ENCODE measurements at places on chromosomes 16 and 17.
A peak's percentile ranks its signal among the peaks of the same experiment; 100 is the strongest.

- no peak for DNase-seq
Measured at GRCh38 chr16:27197004-27197403, 6.3 kb upstream of the KDM8 start.

DNA sequence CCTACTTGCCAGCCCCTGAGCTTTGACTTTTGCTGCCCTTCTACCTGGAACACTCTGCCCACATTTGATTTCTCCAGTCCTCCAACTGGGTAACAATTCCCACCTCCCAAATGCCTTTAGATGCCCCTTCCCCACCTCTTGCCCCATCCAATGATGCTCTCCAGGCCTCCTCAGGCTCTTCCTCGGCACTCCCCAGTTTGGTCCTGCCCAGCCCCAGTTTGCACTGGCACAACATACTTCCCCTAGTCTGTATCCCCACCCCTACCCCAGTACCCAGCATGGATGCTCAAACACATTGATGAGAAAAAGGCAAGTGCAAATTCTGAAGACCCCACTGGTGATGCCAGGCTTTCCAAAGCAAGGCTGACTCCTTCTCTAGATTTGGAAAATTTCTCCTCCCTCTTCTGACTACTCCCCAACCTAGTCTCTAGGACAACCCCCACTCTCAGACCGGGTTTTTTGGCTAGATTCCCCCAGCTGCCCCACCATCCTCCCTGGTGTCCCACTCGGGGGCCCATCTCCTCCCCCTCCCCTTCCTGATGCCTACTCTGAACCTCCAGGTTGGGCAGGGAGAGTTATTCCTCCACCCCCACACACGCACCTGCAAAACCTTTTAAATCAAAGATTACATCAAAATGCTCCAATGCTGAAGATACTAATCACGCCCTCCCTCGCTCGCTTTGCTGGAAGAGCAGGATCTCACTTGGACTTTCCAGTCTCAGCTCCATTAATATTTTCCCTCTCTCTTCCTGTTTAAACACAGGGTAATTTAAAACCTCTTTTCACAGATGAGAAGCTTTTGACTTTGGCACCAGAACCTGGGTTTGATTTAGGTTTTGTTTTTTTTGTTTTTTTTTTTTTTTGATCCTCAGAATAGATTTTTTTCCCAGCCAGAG lies 94.9 kb downstream of the TMEM132E start:
- no peak for DNase-seq

DNA sequence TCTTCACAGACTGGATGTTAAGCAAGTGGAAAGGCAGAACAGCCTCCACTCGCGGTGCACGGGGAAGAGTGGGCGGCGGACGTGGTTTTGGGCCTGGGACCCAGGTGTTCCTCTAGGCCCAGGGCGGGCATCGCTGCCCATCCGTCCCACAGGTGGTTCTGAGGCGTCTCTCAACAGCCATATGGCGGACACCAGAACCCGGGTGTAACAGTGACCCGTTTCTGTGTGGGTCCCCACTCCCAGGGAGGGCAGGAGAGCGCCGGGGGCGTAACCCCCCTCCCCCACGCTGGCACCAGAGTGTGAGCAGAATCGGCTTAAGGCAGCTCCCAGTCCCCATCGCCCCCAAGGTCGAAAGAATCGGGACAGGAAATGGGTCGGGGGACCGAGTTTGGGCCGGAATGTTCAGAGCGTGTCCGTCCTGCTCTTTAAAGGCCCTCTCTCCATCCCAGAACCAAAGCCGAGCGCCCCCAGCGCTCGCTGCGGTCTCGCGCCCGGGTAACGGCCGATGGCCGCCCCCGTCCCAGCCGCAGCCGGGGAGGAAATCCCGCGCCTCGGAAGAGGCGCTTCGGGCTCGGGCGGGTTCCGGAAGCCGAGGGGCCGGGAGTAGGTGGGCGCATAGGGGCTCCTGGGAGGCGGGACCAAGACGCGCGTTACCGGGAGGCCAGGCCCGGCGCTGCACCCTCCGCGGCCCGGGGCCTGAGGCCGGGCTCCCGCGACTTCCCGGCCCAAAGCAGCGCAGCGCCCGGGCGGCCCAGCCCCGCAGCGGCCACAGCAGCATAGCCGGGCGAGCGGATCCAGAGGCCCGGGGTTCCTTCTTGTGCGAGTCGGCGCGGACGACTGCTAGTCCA lies at the start of gene TK2:
Gene TK2, minus strand, starts transcription at position 839 of the 848 bp plus-strand sequence. Its CDS starts 61 bp downstream, at position 778.
- peak; percentile 77 for DNase-seq

DNA sequence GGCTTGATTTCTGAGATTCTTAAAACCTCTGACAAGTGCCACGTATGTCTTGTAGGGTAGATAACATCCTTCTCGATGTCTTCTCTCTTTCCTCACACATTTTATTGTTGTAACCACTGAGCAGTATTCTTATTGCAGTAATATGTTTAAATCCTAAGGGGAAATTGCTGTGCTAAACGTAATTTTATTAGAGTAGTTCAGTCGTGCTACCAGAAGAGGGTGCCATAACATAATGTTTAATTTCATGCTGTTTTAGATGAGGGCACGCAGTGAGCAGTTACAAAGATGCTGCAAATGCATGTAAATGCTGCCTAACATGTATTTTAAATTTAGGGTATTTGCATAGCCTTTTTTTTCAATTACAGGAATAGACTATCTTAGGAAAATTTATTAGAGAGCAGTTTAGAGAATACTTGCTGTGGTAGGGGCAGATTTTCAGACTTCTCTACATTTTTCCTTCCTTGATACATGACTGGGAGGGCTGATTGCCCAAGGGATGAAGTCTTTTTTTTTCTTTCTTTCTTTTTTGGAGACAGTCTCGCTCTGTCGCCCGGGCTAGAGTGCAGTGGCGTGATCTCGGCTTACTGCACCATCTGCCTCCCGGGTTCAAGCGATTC lies 51.7 kb downstream of the GAN start:
- peak; percentile 41 for DNase-seq

DNA sequence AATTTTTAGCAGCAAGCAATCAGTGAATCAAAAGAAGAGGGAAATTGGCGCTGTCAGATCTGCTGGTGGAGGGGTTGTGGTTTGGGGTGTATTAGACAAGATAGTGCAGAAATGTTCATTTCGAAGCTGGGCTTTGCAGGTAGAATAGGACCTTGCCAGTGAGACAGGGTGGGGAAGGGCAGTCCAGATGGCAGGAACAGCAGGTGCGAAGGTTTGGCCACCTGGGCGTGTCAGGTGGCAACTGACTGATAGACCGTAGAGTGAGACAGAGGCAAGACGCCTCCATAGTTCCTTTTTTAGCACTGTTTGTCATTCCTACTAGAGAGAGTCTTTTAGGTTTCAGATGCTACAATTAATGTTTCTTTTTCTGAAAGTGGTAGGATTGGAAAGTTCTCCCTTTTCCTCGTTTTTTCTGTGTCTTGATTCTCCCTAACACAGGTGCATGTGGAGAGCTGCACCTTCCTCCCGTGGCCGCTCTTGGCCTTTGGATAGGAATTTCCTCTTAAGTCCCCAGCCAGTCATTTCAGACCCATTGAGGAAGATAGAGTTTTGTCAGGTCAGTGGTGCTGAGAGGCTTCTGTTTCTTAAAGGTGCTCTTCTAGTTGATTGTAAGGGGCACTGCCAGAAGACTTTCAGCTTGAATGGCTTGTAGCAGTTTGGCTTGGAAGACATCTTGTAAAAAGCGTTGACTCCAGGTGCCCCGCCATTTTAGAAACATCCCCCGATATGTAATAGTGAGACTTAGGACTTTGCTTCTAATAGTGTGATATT lies 315.6 kb downstream of the SNX29 start:
- no peak for DNase-seq

GRCh38 chr16:85611194-85611443 lies 2.0 kb upstream of the GSE1 start:
- no peak for DNase-seq

DNA sequence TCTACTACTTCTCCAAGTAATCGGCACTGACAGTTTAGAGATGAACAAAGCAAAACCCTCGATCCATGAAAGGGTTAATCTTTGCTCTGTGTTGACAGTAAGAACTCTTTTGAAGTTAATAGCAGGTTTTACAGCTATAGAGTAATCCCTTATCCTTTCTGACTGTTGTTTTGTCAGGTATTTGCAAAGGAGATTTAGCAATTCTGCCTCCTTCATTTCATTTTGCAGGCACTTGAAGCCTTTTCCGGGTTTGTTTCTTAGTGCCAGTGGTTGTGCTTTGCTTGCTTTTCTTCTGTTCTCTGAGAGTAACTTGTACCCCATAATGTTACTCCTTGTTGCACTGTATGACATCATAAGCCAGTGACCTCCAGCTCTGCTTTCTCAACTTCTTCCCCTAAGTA lies 64.5 kb downstream of the TANGO6 start:
- DNase-seq: no peak

GRCh38 chr16:82641336-82641984 lies 14.7 kb downstream of the CDH13 start:
- peak; percentile 53 for DNase-seq

DNA sequence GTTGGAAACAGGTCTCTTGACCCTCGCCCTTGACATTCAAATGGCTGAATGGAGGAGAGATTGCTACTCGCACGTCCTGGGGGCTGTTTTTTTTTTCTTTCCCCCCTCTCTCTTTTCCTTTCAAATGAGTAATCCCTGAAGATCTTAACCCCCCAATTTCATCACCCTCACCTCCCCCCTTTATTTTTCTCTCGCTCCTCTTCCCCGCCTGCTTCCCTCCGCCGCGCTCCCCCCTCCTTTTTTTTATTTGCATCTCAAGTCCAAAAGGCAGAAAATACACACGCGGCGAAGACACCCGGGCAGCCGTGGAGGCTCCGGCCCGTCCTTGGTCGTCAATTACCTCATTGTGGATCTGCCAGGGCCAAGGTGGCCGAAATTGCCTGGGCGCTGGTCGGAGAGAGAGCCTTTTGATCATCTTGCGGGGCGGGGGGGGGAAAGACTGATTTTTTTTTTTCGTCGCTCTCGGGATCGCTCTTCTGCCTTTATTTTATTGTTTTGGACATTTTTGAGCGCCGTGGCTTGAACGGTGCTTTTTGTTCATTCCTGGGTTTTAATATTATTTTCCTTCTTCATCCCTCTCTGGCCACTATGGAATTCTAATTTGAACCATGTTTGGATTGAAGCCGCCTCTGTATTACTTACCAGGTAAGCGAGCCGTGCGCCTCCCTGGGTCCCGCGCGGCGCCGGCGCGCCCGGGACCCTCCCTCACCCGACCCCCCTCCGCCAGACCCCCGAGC lies 57.2 kb upstream of the GSE1 start:
- DNase-seq: peak; percentile 79

- DNase-seq: peak; percentile 96
Measured at GRCh38 chr17:9228408-9229159, 207.3 kb downstream of the NTN1 start.

- peak; percentile 74 for DNase-seq
Measured at GRCh38 chr16:85114909-85115567, 2.8 kb upstream of the CIBAR2 start.

DNA sequence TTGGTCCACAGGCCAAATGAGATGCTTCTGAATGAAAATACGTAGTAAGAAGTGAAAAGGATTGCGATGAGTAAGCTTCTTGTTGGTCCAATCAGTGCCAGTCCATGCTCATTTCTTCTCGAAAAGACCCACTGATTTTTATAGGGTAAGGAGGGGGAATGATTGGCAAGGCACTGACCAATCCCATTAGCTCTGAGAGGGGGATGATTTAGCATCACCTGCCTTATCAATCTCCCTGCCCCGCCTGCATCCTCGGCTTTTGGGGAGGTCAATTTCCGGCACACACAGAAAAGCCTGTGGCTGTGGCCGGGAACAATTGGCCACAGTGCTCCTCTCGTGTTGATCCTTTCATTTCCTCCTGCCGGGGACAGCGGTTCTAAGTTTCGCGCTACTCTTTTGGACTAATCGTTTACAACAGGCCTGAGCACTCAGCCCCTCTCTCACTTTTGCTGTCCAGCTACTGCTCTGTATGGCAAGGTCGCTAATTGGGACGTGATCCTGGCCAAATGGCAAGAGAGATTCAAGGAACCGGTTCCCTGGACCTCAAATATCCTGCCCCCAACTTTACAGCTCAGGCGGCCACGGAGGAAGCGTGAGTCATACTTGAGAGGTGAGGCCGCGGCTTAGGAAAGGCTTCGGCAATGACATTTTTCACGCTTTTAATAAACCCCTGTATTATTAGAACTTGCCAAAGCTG lies 43.1 kb downstream of the TBX4 start:
- DNase-seq: peak; percentile 16

GRCh38 chr16:57091200-57091974 lies 996 bp upstream of the CPNE2 start:
- peak; percentile 56 for DNase-seq

DNA sequence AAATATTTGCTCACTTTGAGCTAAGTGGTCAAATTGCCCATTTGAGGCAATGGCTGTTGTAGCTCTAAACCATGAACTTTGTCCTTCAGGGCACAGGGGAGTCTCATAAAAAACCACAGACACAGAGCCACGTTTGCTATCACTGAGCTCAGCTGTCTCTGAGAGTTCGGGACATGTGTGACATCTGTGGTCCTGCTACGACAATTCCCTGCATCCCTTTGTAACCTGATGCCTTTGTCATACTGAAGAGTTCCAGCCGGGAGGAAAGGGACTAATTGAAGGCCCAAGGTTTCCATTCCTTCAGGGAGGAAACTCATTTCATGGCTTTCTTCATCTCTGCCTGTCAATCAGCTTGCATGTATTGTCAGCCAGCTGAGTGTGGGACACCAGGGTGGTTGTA lies 599.4 kb upstream of the CDH5 start:
- DNase-seq: no peak

Data from fibroblast of skin of right biceps (primary cell).